ENCODE measurements at places on chromosomes 6 and 20. TPM values are rescaled to one million over a fixed set of nuclear protein-coding genes. Genes with fewer than 3 reads are reported as not detected.

GRCh38 chr6:21309807-21310221, 283.7 kb upstream of the SOX4 start:
- DNase-seq = no peak

Gene CALHM4
- total RNA-seq = not detected

- DNase-seq = peak; percentile 1
Measured at GRCh38 chr6:88490195-88490907, 324.2 kb upstream of the CNR1 start.

DNA sequence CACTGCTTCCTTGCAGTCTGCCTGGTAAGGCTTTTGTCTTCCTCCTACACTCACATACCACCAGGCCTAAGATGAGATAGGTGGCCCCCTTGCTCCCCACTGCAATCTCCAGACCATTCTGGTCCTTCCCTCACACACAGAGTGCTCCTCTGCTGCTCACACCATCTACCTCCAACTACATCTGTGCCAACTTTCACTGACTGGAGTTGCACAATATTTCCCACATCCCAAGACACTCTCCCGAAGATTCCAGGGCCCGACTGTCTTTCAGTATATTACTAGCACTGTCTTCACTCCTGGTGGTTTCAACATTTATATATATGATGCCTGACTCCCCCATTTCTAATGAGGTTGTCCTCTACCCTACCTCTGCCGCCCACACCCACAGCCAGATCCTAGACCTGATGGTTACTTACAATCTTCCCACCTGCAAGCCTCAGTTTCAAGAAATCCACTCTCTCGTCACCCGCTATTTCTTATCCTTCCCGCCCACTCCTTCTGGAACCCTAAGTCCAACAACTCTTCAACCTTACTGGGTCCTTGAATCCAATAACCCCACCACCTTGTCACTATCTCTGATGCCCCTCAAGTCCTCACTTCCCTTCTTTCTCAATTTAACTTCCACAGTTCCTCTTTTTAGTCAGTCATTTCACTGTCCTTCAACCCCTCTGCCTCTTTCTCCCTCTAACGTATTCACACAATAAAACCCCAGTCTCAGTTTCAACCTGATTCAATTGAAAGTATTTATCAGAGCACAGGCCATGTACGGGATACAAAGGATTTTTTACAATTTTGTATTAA, 21.6 kb downstream of the RALGAPA2 start:
- peak; percentile 43 for DNase-seq

DNA sequence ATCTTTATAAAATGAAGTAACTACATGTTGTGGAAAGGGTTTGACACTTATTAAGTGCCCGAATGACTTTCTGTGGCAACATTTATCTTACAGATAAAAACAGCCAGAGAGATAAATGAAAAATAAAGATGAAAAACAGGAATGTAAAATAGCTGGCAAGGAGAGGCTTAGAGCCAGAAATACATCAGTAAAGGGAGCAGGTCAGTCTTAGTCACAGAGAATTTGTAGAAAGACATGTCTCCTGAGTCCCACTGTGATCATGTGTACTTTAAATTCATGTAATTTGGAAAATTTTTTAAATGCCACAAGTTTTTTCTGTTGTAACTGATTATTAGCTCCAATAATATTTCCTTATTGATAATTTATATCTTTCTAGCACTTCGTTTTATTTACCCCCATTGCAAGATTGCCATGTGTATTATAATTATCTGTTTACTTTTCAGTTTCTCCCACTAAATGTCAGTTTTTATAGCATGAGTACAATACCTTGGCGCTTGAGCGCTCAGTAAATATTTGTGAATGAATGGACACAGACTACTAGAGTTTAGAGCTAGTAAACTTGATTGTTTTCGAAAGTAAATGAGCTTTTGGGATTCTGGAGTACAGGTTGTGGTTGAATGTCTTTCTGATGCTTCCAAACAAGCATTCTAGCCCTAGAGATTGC, 15.2 kb downstream of the TAB2 start:
- no peak for DNase-seq
